ENCODE measurements at places on chromosomes 11 and 22.

DNA sequence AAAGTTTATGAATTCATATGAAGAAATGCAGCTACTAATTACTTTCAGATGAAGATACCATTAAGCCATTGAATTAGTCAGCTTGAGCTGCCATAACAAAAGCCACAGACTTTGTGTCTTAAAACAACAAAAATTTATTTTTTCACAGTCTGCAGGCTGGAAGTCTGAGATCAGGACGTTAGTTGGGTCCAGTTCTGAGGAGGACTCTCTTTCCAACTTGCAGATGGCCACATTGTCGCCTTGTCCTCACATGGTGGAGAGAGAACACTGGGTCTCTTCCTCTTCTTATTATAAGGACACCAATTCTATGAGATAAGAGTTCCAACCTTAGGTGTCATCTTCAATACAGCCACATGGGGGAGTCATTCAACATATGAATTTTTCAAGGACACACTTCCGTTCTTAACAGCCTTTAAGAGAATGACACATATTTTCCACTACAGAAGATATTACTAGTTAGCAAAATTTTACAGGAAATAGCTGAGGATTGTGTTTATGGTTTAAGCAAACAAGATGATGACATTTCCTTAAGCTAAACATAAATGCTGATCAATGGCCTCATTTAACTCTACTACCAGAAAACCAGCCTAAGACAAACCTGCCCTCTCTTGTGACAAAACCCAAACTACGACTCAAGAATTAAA lies 56.0 kb downstream of the DCUN1D5 start:
- peak; percentile 81 for DNase-seq

DNA sequence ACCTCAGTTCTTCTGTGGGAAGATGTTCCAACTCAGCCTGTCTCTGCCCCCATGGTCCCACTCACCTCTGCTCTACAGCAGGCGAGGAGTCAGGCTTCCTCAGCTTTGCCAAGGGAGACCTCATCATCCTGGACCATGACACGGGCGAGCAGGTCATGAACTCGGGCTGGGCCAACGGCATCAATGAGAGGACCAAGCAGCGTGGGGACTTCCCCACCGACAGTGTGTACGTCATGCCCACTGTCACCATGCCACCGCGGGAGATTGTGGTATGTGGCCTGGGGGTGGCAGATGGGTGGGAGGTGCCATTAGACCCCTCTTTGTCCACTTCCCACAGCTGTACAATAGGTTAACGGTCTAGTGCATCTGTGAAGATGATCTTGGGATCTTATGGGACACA lies 73.3 kb downstream of the MYO7A start:
- DNase-seq: no peak

DNA sequence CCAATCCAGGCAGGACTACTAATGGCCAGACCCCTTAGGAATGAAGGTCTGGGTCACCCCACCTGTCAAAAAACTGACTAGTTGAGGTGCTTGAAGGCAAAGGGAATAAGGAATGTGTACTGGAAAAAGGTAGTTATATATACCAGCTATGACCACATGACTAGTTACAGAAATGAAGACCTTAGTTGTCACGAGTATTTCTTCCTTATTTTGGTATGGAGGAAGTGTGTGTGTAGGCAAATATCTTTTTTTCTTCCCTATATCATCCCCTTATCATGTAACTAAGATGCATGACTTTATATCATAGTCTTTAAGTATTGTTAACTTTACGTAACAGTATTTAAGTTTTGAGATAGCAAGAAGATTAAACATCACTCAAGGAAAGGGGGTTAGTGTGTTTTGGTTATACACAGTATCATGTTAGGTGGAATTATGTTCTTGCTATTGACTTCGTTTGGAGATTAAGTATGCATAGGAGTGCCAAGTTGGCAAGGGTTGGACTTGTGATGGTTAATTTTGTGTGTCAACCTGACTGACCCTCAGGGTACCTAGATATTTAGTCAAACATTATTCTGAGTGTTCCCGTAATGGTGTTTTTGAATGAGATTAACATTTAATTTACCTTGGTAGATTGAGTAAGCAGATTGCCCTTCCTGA lies 38.2 kb upstream of the NARS2 start:
- no peak for DNase-seq

GRCh38 chr11:66361502-66361941 lies 10.0 kb downstream of the SLC29A2 start:
- no peak for DNase-seq

DNA sequence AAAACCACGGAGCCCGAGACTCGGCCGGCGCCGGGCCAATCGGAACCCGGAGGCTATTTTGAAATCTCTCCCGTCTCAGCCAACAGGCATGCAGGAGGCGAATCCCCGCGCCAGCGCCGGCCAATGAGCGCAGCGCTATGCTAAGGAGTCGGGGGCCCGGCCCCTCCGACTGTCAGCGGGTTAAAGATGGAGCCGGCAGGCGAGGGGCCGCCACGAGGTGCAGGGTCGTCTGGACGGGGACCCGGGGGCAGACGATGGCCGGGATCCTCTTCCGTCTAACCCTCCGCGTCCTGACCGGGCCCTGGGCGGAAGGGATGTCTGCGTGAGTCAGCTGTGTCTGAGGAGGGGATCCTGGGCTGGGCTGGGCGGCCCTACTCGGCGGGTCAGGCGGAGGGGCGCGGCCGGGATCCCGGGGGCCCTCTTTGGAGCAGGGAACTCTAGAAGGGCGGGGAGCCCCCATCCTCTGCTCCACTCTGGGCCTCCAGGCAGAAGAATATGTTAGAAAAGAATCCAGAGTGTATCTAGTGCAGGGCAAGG lies 10.0 kb downstream of the SDF2L1 start:
- no peak for DNase-seq

GRCh38 chr11:31779374-31779791 lies 31.7 kb downstream of the PAX6 start:
- DNase-seq: peak; percentile 14

Data from AG09309 (cell line).